ENCODE measurements at places on chromosomes 12 and 14.

DNA sequence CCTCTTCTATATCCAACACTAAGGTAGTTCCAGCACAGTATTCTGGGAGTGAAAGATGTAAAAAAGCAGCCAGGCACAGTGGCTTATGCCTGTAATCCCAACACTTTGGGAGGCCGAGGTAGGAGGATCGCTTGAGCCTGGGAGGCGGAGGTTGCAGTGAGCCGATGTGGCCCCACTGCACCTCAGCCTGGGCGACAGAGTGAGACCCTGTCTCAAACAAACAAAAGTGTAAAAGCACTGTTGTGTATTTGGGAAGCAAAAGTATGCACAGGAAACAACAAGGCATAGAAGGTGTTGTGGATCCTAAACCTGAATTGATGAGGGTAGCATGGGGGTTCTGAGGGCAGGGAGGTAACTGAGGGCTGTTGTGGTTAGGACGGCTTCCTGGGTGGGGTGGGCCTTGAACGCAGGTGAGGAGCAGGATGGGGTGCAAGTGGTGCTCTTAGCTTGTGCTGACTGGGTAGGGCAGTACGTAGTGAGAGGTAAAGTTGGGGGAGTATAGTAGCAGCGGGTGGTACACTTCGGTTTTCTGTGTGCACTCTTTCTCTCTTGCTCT, 64.2 kb downstream of the RASSF3 start:
- DNase-seq = no peak

DNA sequence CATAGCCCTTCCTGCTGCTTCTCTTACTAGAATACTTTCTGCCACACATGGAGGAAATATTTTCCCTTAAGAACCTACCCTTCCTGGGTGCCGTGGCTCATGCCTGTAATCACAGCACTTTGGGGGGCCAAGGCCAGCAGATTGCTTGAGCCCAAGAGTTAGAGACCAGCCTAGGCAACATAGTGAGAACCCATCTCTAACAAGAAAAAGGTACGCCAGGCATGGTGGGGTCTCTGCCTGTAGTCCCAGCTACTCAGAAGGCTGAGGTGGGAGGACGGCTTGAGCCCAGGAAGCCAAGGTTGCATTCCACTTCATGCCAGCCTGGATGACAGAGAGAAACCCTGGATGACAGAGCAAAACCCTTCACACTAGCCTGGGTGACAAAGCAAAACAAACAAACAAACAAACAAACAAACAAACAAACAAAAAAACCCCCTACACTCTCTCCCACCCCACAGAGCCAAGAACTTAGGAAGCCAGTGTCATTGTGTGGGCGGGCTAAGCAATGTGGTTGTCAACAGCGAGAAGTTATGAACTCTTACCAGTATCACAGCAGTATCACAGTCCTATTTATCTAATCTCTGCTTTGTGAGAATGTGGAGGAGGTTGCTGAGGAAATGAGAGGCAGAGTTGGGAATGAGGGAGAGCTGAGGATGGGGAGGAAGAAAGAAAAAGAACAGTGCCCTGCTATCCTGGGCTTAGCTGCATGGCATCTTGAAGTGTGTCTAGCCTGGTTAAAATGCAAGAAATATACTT, 53.8 kb upstream of the CLEC14A start:
- DNase-seq = no peak

DNA sequence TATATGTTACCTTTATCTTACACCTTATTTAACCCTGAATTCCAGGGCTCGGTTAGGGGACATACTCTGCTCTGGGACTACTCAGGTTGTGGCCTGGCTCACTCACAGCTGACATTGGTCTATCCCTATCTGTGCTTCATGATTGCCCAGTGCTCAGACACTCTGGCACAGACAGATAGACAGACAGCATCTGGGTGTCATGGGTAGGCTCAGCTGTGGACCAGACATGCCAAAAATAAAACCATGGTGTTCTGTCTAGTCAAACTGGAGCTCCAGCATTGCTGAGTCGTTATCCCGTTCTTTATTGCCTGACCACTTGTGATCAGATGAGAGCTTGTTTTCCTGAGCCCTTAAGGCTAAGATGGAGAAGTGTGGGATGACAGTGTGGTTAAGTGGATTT, 29.0 kb downstream of the FBXW8 start:
- DNase-seq = no peak

- DNase-seq = no peak
Observed at GRCh38 chr14:54450535-54450934, 9.4 kb upstream of the CNIH1 start.

GRCh38 chr12:2813214-2814185, 1.0 kb downstream of the ITFG2 start:
- no peak for DNase-seq

- DNase-seq = no peak
Observed at GRCh38 chr12:68792952-68793351, 15.0 kb upstream of the MDM2 start.

DNA sequence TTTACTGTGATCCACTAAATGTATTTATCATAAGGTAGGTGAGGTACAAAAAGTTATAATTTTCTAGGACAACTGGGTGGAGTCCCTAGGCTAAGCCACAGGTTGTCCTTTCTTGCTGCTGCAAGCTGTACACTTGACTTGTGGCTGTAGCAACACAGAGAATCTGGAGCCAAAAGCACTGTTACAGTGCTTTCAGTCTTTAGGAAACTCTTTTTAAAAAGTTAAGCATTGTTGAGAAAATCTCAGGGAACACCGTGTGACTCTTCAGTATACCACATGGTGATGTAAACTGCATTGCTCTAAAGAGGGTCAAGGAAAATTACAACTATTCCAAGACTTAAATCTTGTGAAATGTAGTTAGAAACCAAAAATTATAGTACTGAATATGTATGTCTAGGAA, 11.4 kb downstream of the SLC15A5 start:
- DNase-seq = no peak

- DNase-seq = no peak
Observed at GRCh38 chr14:80266930-80267329, 55.6 kb upstream of the DIO2 start.

DNA sequence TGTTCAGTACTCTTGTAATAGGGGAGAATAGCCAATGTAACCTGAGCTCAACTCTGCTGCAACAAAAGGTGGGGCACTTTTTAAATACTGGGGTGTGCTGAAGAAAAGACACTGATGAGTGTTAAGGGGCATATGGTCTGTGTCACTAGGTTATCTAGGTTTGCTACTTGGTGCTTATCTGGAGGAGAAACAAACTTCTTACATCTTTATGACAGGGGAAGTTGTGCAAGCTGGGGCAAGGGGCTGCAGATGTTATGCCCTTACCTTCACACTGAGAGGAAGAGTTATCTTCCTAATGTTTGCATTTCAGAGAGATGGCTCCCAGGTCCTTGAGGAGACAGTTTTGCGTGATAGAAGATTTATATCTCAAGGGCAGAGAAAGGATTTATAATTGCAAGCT, 90.9 kb upstream of the PKP2 start:
- no peak for DNase-seq

DNA sequence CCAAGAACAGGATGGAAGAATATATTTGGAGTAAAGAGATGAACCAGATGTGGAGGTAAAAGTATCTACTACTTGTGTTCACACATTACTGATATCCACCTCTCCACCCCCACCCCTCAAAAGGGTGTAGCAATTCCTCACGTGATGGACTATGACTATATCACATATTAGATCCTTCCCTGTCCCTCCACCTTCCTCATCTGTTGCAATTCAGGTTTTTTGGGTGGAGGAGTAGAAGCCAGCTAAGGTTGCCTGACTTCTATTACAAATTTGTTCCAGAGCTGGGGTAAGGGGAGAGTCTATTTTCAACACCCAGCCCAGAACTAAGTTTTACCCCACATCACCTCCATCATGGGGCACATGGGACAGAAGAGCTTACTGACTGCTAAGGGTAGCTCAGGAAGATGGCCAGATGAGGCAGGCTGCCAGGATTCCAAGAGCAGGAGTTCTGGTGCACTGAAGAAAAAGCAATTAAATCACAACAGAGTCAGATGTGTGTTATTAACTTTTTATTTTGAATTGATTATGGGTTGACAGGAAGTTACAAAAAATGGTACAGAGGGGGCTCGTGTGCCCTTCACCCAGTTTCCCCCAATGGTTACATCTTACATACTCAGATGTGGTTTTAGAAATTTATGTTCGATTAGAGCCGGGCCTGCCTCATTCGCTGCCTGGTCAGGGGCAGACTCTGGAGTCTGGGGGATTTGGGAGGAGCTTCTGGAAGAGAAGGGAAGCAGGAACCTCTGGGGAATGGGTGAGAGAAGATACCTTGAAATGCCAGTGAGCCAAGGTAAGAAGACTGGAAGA, 2.1 kb downstream of the RNASE13 start:
- DNase-seq = no peak

GRCh38 chr14:46245276-46245675, 406.3 kb downstream of the RPL10L start:
- no peak for DNase-seq

- DNase-seq = no peak
Observed at GRCh38 chr14:104872469-104873341, 7.6 kb downstream of the CEP170B start.

DNA sequence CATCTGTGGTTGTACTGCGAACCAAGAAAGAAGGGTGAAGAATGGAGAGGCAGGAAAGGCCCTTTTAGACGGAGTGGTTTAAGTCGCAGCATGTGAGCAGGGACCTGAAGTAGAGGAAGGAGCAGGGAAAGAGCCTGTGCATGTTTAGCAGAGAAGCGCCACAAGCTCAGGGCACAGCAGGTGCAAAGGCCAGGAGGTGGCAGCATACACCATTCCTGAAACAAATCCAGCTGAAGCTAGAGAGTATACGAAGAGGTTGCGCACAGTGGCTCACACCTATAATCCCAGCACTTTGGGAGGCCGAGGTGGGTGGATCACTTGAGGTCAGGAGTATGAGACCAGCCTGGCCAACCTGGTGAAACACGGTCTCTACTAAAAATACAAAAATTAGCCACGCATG, 49.9 kb downstream of the HELB start:
- DNase-seq = no peak

All from stimulated activated CD4-positive, alpha-beta T cell treated with anti-CD3 and anti-CD28 coated beads, TNF-alpha, amount 100 ng/mL, for 24 hours (primary cell).